Ovary (tissue), 10 donors: ENCODE measurements at places on chromosomes 6 and 20. TPM values are rescaled to one million over a fixed set of nuclear protein-coding genes. Genes with fewer than 3 reads are reported as not detected.

The KIAA1755 gene
- total RNA-seq, result 12.0 TPM

The UBD gene
- 0.46 TPM for total RNA-seq

The UST gene
- 19.2 TPM for total RNA-seq

The SNAP25 gene
- 13.0 TPM for total RNA-seq

The MCHR2 gene
- total RNA-seq, result not detected

The LIME1 gene
- total RNA-seq, result 7.5 TPM

The GSTA2 gene
- 0.84 TPM for total RNA-seq

The KCNK5 gene
- total RNA-seq, result 7.3 TPM

The PTCHD4 gene
- total RNA-seq, result 1.3 TPM

The ADIG gene
- not detected for total RNA-seq

The CD109 gene
- 4.0 TPM for total RNA-seq

The CST2 gene
- total RNA-seq, result not detected

The FOXC1 gene
- total RNA-seq, result 5.3 TPM

The SIRPB1 gene
- total RNA-seq, result 1.9 TPM

The FNDC1 gene
- total RNA-seq, result 2.1 TPM

The TGM2 gene
- 320 TPM for total RNA-seq

The PHACTR3 gene
- total RNA-seq, result 8.2 TPM

The PLCG1 gene
- total RNA-seq, result 63.0 TPM

The EMILIN3 gene
- total RNA-seq, result 4.4 TPM
